ENCODE measurements at places on chromosomes 16 and 17.

DNA sequence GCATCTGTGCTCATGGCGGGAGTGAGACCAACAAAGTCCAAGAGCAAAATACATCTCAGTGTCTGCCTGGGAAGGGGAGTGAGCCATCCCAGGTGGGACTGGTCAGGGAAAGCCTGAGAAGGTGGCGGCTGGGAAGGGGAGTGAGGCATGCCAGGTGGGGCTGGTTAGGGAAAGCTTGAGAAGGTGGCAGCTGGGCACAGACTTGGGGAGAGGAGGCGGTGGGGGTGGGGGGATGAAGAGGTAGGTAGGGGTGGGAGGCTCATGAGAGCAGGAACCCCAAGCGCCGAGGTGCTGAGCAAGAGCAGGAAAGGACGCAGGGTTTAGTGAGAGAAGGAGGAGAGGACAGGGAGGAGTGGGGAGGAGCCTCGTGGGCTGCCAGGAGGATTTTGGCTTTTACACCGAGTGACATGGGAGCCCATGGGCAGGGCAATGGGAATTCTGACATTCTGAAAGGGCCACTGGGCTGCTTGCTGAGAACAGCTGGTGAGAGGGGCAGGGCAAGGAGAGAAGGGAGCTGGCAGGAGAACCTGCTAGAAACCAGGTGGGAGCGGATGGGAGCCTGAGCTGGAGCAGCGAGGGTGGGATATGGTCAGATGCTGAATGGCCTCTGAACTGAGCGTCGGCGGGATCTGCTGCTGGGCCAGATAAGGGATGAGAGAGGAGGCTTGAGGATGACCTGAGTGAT lies 256.1 kb upstream of the RPL38 start:
- DNase-seq, result no peak

DNA sequence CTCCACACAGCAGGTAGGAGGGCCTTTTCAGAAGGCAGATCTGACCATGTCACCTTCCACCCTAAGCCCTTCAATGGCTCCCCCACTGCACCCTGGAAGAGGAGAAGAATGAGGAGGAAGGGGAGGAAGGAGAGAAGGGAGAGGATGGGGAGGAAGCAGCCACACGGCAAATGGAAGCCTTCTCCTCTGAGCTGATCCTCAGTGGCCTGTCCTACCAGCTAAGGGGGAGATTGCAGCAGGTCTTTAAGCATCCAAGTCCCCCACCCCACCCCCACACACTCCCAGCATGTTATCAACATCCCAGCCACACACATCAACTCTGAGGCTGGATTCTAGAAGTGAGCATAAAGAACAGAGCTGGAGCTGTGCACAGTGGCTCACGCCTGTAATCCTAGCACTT lies 46.2 kb upstream of the RBFOX3 start:
- no peak for DNase-seq

DNA sequence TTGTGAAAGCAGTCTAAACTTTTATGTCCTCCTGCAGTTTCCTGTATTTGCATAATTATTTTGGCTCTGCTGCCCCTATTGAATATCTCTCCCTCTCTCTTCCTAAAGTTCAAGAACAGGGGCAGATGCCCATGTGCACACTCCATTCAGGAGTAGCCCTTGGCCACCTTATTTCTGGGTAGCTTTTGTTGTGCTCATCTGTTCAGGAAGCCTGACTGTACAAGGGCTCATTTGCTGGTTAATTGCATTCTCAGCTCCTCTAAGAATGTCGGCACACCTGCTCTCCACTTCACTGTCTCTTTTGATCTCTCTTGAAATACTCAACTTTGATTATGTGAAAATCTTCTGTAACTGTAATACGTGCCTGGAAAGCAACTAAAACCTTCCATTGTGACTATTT lies 1378.8 kb upstream of the CDH8 start:
- no peak for DNase-seq

DNA sequence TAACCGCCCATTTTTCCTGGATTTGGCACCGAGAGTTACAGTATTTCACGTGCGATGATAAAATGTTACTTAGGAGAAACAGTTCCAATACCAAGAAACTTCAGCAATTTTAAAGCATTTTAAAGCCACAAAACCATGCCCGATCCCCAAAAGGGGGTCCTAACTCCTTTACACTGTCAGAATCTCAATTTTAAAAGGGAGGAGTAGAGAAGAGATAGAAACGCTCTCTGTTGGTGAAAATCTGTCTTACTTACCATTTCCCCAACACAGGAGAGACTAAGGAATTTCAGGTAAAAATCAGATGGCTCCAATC lies 526 bp upstream of the RNASEK start:
- DNase-seq, result no peak

DNA sequence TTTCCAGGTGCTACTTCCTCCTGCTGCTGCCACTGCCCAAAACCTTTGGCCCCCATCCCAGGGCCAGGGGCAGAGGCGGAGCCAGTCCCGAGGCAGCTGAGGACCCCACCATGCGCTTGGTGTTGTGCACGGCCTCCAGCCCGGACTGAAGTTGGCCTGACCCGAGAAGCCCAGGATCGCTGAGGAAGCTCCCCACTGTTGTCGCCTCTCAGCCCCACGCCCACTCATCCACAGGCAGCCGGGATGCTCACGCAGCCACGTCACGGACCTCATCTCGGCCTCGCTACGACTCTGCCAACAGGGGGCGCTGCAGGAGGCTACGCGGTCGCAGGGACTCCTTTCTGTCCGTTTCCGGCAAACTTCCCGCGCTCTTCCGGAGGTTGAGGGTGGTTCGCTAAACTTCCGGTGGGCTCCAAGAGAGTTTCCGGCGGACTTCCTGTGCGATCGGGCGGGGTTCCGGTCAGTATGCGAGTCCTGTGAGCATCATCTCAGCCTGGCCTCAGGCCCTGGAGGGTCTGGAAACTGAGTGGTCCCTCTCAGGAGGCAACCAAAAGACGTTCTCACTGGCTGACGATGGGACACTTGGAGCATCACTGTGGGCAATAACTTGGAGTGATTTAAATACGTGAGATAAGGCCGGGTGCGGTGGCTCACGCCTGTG lies 12.4 kb downstream of the ZG16B start:
- DNase-seq, result peak; percentile 55

DNA sequence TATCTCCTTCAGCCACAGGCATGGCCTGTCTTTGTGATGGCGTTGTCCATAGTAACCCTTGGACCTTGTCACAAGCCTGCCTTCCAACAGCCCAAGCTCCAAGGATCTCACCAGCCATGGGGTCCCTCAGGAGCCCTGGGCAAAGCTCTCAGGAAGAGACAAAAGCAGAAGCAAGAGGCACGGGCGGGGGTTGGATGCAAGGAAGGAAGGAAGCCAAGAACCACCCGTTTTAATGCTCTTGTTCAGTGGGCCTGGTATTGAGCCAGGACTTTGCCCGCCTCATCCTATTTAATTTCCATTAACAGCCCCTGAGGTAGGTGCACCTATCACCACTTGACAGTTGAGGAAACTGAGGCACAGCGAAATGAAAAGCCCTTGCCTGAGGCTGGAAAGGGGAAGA lies 32.3 kb upstream of the GOSR2 start:
- DNase-seq, result no peak

GRCh38 chr17:20284570-20285295 lies 182.6 kb downstream of the LGALS9B start:
- no peak for DNase-seq

- no peak for DNase-seq
These were observed 9.5 kb downstream of the ZNF764 start for GRCh38 chr16:30548416-30549253.

GRCh38 chr17:18860161-18860972 lies 2.4 kb downstream of the PRPSAP2 start:
- DNase-seq, result no peak

DNA sequence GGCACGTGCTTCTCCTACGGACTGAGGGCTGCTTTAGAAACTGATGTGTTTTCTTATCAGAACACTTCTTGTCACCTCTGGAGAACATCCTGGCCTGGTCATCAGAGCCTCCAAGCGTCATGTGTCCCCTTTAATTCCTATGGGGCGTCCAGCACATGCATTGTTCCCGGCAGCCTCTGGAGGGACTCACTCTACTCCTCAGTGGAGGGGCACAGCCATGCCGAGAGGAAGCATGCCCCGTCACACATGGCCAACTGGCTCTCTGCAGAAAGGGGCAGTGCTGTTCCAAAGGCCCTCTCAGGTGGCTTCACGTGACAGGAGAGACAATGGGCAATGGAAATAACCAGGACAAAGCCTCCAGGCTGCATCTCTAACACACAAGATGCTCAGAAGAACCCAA lies 31.8 kb downstream of the CDRT15L2 start:
- no peak for DNase-seq

- peak; percentile 73 for DNase-seq
These were observed 634 bp downstream of the KANSL1 start for GRCh38 chr17:46192439-46193150.

DNA sequence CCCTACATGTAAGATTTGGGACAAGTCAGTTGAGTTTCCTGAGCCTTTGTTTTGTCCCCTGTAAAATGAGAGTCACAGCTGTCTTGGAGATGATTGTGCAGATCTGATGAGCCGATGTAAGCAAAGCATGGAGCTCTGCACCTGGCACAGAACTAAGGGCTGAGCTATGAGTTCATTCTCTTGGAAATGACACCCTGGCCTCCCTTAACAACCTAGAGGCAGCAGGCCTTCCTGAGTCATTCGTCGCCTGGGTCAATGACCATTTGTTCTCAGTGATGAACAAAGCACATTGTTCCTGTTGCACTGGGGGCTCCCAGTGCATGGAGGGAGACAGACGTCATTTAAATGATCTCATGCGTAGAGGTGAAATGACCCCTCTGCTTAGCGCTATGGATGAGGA lies 62.8 kb upstream of the GCSH start:
- DNase-seq, result no peak

DNA sequence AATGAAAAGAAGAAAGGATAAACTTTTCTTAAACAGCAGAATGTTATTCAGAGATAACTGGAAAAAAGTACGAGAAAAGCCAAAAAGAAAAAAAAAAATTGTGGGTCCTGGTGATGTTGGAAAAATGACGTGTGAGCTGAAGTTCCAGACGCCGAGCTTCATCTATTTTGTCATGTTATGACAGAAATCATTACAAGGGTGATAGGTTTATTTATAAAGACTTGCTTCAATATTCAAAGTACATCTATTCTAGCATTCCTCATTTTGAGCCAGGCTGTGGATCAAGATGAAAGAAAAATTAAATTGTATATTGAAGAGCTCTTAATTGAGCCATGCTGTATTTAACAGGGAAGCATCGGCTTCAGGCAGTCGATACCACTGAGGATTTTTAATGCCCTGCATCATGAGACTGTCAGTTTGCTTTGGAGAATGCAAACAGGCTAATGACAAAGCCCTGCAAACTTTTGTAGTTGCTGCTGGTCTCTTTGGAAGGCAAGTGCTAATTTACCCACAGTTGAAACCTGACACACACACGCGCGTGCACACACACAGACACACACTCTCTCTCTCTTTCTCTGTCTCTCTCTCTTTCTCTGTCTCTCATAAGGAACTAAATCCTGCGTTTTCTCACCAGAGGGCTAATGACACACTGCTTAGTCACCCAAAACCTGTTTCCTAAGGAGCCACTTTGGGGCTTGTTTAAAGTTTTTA lies 110.7 kb downstream of the WWOX start:
- no peak for DNase-seq

- DNase-seq, result no peak
These were observed 17.6 kb upstream of the CYB5B start for GRCh38 chr16:69406780-69407331.

- DNase-seq, result no peak
These were observed 8.2 kb downstream of the CANT1 start for GRCh38 chr17:79001190-79002020.

DNA sequence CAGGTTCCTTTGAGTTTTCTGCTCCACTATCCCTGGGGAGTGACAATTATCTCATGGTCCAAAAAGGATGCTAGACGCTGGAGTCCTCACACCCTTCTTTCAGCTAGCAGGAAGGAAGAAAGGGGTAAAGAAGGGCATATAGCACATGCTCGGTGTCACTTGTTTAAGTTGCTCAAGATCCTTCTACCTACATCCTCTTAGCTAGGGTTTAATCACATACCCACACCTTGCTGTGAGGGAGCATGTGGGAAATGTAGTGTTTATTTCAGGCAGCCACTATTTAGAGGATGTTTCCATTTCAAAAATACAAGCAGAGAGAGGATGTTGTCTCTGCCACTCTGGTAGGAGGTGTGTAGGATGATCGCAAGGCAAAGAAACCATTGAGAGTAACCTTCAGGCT lies 4.5 kb downstream of the PRKCB start:
- no peak for DNase-seq

- DNase-seq, result no peak
These were observed 23.3 kb upstream of the TAC4 start for GRCh38 chr17:49871211-49871610.

- no peak for DNase-seq
These were observed 24.4 kb downstream of the CNTNAP1 start for GRCh38 chr17:42706732-42707131.

- no peak for DNase-seq
These were observed 6.3 kb upstream of the NETO2 start for GRCh38 chr16:47150067-47150466.

GRCh38 chr16:30335598-30336474 lies 19.3 kb downstream of the CD2BP2 start:
- no peak for DNase-seq

DNA sequence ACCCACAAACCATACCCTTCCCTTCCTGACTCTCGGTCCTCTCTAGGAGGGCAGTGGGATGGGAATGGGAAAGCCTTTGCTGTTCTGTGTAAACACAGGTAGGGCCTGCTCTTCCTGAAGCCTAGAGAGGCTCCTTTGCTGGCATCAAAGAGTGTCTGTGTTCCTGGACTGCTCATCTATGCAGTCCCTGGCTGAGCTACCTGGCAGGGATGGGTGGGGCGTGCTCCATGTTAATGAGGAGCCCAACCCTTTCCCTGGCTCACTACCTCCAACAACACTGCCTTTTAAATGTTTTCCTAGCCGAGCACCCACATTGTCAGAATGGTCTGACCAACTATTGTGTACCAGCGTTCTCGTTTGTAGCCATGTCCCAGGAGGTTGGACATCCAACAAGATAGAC lies 26.6 kb upstream of the NAGLU start:
- DNase-seq, result no peak

- no peak for DNase-seq
These were observed 13.2 kb downstream of the CLUAP1 start for GRCh38 chr16:3513892-3514583.

GRCh38 chr17:73135766-73136165 lies 29.0 kb upstream of the SSTR2 start:
- DNase-seq, result no peak

- no peak for DNase-seq
These were observed 58.1 kb downstream of the ACTG1 start for GRCh38 chr17:81454473-81454872.

- peak; percentile 74 for DNase-seq
These were observed at the start of gene ABAT for GRCh38 chr16:8674413-8675022. Gene ABAT, plus strand, starts transcription at chr16:8674617. Its CDS starts 61,123 bp downstream, at chr16:8735740.

DNA sequence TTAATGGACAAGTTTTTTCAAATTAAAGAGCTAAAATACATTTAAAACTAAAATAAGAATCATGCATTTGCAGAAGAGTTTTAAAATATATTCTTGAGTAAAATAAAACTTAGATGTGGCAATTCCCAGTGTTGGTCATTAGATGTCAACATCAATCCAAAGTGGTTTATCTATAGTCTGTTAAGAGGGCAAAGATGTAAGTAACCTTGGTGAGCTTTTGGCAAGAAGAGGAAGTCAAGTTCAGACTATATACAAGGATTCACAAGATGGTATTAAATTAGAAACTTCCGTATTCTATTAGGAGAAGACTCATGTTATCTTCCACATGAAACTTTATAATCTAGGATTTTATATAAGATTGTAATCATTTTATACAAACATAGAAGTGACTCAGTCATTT lies 73.1 kb downstream of the CEP95 start:
- DNase-seq, result no peak

GRCh38 chr16:79267781-79268180 lies 332.8 kb downstream of the MAF start:
- no peak for DNase-seq

GRCh38 chr17:32709562-32709961 lies 167.4 kb downstream of the MYO1D start:
- no peak for DNase-seq

GRCh38 chr17:75086496-75087181 lies 1.1 kb upstream of the SLC16A5 start:
- no peak for DNase-seq
